Sigmoid colon (tissue), 7 donors: ENCODE measurements at places on chromosomes 1 and 21. TPM values are rescaled to one million over a fixed set of nuclear protein-coding genes. Genes with fewer than 3 reads are reported as not detected.

SIPA1L2 gene
- total RNA-seq = 42.5 TPM

CEPT1 gene
- total RNA-seq = 23.8 TPM

OVAAL gene
- not detected for total RNA-seq

IQGAP3 gene
- not detected for total RNA-seq

FMO3 gene
- not detected for total RNA-seq

LCE1F gene
- not detected for total RNA-seq

RGS8 gene
- not detected for total RNA-seq

SELE gene
- not detected for total RNA-seq

- DNase-seq = no peak
Measured at GRCh38 chr1:227322376-227322775, 4.1 kb upstream of the CDC42BPA start.

GRCh38 chr1:118927427-118928187 lies 60.5 kb downstream of the TBX15 start:
- no peak for DNase-seq

- no peak for DNase-seq
Measured at GRCh38 chr1:50328552-50328951, 94.7 kb downstream of the DMRTA2 start.

DNA sequence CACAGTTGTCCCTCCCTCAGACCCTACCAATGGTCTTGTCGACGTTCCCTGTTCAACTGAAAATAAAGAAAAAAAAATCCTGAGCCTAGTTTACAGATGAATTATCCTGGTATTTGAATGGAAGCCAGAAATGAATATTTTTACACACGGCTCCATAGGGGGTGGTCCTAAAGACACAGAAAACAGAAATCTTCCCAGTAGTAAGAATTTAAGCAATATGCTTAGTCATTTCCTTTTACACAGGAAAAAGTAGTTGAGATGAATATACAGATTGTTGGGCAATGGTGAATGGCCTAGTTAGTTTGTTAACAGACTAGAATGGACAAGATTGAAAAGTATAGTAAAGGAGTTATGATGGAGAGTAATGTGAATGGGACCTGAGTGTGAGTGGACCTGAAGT lies 67.4 kb downstream of the RGS18 start:
- no peak for DNase-seq

DNA sequence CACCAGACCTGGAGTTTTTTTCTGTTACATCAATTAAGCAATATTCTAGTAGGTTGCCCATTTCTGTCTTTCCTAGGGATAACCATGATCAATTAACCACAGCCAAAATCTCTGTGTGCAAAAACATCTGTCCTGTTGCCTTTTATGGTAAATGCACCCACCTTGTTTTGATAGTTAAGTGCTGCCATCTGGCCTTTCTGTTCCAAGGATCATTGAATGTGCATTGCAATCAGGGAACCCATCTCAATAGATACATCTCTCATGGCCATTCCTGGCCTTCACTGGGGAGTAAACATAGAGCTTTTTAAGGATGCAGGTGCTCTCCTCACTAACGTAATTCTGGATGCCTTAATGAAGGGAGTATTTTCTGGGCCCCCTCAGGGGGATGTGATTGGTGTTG lies 111.8 kb upstream of the KIAA1614 start:
- no peak for DNase-seq

GRCh38 chr1:165387961-165388360 lies 31.4 kb upstream of the LMX1A start:
- DNase-seq = no peak

GRCh38 chr1:166273618-166274017 lies 106.8 kb upstream of the FAM78B start:
- no peak for DNase-seq

DNA sequence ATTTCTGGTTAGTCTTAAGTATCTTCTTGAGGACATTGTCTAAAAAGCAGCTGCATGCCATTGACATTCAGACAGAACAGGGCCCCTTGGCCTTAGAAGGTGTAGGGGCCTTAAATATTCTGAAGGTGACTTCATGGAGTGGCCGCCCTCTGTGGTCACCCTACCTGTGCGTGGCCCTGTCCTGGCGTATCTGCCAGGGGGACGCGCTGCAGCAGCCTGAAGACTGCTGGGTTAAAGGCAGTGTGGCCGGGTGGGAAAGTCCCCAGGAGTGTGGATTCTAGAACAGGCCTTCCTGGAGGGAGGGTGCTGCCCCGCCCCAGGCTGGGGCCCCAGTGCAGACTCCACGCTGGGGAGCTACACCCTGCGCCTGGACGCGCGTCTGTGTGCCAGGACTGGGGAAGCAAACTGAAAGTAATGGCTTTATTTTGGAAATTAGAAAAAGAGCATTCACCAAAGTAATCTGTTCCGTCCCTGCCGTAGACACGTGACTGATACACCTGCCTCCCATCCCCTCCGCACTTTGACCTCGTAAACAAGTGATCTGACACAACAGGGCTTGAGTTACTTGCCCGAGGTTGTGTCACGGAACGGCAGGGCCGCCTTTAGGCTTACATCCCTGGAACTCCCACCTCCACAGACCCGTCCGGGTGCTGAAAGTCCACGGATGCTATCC lies 1.8 kb downstream of the AGPAT3 start:
- DNase-seq = no peak

DNA sequence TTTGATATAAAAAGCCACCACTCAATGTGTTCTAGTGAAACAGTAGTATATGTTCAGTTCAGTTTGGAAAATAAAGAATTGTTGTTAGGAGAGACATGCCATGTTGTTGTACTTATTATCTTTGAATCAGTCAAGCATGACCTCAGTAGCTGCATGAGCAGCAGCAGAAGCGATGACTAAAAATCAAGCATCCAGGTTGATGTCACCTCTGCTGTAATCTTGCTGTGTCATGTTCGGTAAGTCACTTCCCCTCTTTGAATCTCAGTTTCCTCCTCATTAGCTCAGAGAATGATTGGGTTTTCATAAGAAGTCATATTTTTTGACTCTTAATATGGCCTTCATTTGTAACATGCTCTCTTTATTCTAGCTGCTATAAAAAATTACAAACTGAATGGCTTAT lies 428.4 kb upstream of the B3GALT2 start:
- DNase-seq = no peak

DNA sequence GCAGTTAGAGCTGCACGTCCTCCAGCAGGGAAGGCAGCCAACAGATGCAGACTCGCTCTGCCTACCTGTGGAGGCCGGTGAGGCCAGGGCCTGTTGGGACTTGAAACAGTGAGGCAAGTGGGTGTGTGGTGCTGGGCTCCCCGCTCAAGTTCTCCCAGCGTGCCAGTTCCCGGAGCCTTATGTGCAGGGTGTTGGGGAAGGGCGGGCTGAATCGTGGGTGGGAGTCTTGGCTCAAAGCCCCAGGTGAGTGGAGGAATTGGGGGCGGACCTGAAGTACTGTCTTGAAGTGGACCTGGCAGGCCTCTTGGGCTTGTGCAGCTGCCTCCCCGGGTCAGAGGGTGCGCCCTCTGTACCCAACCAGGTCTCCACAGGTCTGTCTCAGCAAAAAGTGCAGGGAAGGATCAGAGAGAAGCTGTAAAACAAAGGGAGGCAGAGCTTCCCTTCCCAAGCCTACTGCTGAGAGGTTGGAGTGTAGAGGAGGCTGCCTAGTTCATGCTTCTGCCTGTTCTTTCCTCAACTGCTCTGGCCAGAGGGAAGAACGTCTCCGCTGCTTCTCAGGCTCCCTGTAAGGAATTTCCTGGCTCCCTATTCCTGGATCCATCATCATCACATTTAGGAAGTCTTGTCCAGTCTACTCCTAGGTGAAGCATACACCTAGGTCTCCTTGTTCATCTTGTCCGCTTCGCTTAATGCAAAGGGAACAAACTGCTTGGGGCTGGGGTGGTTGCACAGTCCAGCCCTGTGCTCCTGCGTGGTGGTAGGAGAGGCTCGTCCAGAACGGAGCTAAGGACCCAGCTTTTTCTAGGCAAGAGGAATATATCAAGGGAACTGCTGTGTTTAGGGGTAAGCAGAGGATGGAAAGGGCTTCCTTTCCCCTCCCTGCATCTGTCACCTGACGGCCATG lies 14.9 kb downstream of the UTP11 start:
- peak; percentile 57 for DNase-seq

GRCh38 chr1:155961937-155962336 lies 16.4 kb downstream of the ARHGEF2 start:
- no peak for DNase-seq

DNA sequence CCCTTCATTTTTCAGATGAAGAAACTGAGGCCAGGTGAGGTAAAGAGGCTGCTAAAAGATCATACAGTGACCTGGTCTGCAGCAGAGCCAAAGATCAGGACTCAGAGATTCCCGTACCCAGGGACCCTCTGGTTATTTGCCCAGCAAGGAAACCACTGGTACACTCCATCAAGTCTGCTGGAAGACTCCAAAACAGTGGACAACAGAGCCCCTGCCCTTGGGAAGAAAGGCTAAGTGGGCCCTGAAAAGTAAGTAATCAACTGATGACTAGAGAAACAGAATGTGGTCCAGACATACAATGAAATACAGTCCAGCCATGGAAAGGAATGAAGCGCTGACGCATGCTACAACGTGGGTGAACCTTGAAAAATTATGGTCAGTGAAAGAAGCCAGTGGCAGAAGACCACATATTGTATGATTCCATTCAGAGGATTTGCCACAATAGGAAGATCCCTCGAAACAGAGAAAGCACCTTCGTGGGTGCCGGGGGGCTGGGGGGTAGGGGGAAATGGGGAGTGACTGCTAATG lies 106.4 kb downstream of the ETS2 start:
- no peak for DNase-seq

GRCh38 chr1:85025940-85026339 lies 22.4 kb downstream of the MCOLN3 start:
- no peak for DNase-seq

GRCh38 chr1:209232197-209232596 lies 351.3 kb upstream of the CAMK1G start:
- DNase-seq = no peak

GRCh38 chr1:1160281-1160930 lies 13.3 kb upstream of the TTLL10 start:
- DNase-seq = no peak

- DNase-seq = no peak
Measured at GRCh38 chr1:15178571-15179484, 25.3 kb downstream of the TMEM51 start.

DNA sequence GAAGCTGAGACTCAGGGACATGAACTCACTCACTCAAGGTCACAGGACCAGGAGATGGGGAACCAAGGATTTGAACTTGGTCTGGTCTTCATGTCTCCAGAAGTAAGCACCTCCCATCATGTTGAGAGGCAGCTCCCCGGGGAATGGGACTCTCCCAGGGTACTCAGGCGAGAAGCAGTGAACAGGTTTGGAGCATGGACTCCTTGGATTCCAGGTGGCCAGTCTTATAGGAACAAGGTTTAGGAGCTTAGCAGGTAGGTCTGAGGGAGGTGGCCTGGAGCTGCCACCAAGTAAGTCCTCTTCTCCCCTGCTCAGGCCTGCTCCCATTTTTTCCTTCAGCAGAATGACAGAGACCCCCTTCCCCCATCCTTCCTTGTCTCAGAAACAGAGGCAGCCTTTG lies 14.9 kb upstream of the ARHGEF10L start:
- DNase-seq = no peak

- no peak for DNase-seq
Measured at GRCh38 chr1:3413975-3414710, 40.3 kb upstream of the ARHGEF16 start.

DNA sequence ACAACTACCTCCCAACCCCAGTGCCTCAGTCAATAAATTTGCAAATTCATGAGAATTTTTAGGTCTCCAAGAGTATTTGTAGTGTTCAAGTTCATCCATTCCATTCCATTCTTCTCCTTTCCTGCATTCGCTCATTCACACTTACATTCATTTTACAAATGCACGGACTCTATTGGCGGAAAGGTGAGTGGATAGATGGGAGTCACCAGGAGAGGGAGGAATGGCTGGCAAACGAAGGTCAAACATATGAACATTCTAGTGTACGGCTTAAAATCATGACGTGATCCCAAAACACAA lies 2.5 kb downstream of the LORICRIN start:
- DNase-seq = no peak

GRCh38 chr1:30610917-30611316 lies 112.5 kb downstream of the MATN1 start:
- no peak for DNase-seq

DNA sequence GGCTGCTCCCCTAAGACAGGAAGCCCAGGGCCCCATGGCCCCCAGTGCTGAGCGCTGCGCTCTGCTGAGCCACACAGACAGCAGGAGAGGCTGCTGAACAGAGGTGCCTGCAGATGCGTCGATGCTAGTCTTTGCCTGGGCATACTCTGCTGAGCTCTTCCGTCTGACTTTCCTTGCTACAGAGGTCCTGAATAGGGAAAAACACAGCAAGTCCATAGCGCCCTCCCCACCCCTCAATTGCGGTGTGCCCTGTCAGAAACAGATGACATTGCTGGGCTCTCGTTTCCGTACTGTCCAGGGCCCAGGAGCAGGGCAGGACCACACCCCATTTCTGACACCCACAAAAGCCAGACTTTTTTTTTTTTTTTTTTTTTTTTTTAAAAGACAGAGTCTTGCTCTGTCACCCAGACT lies 252.5 kb downstream of the SDCCAG8 start:
- DNase-seq = no peak
